ENCODE measurements at places on chromosomes 5 and 9. TPM values are rescaled to one million over a fixed set of nuclear protein-coding genes. Genes with fewer than 3 reads are reported as not detected.

Gene ARID3C
- 0.26 TPM for total RNA-seq

Gene RANBP3L
- 0.76 TPM for total RNA-seq

Gene FAXDC2
- 22.5 TPM for total RNA-seq

Gene OTP
- total RNA-seq, result not detected

Gene SPINK13
- 1.4 TPM for total RNA-seq

Gene ENTPD2
- total RNA-seq, result not detected

Gene SYK
- total RNA-seq, result not detected

Gene IRGM
- total RNA-seq, result 0.13 TPM

Gene OR5C1
- total RNA-seq, result not detected

Gene CSF2
- not detected for total RNA-seq

Gene PKD2L2
- total RNA-seq, result not detected

Gene SUSD3
- 7.2 TPM for total RNA-seq

Gene ANKRD20A1
- total RNA-seq, result not detected

All from articular chondrocyte of knee joint (primary cell).